ENCODE measurements at places on chromosomes 1 and 21.

- DNase-seq: no peak
Measured at GRCh38 chr21:41950941-41951351, 2.9 kb downstream of the C2CD2 start.

- no peak for DNase-seq
Measured at GRCh38 chr21:44328242-44328895, 10.8 kb downstream of the CFAP410 start.

DNA sequence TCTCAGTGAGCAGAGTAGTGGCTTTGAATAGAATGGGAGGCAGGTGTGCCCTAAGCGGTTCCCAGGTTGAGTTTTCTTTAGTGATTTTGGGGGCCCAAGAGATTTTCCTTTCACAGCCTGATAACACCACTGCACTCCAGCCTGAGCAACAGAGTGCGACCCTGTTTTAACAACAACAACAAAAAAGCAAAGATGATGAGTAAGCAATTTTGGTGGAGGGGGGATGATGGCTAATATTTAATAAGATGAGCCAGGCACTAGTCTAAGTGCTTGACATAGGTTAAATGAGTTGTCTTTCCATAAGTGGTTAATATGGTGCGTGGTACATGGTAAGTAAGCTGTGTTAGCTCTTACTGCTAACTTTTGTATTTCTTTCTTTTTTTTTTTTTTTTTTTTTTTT, 2.0 kb downstream of the RNPEP start:
- DNase-seq: no peak

DNA sequence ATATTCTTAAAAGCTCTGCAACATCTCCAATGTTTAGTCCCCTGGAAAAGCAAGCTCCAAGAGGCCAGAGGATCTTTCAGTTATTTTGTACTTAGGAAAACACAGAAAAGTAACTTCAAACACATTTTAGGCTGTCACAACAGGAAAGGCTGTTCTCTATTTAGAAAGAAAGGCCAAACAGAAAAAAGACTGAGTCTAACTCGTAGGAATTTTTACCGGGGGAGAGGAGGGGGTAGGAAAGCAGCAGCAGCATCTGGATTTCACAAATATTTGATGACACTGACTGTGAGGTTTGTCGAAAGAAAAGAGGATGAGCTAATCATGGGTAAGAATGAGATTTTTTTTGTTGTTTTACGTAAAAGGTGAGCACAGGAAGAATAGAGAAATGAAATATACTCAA, 107.1 kb downstream of the EIF4G3 start:
- no peak for DNase-seq

- no peak for DNase-seq
Measured at GRCh38 chr1:100350787-100351094, 1.6 kb upstream of the CDC14A start.

GRCh38 chr1:211843507-211844298, 13.1 kb upstream of the LPGAT1 start:
- no peak for DNase-seq

DNA sequence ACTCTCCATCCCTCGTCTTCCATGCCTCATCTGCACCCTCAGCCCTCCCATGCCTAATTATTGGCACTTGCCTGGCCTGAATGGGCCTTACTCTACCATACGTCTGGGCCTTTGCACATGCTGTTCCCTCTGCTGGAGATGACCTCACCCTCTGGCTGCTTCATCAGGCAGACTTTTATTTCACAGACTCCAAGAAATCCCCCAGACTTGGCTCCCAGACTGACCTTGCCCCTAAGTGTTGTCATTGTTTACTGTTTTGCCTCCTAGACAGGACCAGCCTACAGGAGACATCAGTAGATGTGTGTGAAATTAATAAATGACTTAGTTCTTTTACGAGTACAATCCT, 5.2 kb upstream of the AHDC1 start:
- DNase-seq: no peak

DNA sequence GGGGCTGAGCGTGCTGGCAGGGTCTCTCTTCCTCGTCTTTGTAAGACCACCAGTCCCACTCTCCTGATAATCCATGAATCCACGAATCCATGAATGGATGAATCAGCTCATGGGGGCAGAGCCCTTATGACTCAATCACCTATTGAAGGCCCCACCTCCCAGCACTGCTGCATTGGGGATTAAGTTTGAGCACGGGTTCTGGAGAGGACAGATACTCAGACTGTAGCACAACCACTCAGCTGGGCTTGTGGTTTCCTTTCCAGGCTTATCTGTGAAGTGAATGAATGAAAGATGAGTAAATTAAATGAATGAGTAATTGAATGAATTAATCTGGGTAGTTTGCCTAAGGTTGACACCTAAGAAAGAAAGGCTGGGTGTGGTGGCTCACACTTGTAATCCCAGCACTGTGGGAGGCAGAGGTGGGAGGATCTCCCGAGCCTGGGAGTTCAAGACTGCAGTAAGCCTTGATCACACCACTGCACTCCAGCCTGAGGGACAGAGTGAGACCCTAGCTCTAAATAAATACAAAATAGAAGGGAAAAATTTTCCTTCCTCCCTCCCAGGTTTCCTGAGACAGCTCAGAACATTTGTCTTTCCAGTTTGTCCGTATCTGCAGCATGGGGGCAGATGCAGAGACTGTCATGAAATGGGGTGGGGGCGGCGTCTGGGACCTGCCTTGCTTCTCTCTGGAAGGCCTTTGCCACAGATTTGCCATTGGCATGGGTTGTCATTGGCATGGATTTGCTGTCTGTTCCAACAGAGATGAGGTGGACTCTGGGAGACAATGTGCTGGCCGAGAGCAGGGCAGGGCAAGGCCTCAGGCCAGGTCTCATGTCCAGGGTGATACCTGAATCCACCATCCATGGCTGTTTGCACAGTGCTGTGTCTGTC, 187.7 kb upstream of the C1orf174 start:
- no peak for DNase-seq

DNA sequence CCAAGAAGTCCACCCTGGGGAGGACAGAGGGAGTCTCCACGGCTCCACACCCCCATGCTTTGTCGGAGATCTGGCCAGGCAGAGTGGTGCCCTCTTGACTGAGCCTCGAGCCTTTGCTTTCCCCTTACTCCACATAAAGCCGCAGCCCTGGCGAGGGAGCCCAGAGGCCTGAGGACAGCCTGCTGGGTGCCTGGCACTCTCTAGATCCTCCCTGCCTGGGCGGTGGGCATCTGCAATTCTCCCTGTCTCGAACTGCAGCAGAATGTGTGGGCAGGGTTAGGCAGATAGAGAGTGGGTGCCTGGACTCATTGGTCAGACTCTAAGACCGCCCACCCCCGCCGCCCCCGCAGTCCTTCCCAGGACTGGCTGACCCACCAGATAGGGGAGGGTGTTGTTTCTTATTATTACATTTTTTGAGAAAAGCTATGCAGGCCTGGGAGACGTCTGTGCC, 13.9 kb downstream of the EPHX1 start:
- no peak for DNase-seq

GRCh38 chr1:11934302-11935056, at the start of gene PLOD1:
Gene PLOD1, plus strand, starts transcription at chr1:11934717. Its CDS starts 63 bp downstream, at chr1:11934780.
- DNase-seq: peak; percentile 64

DNA sequence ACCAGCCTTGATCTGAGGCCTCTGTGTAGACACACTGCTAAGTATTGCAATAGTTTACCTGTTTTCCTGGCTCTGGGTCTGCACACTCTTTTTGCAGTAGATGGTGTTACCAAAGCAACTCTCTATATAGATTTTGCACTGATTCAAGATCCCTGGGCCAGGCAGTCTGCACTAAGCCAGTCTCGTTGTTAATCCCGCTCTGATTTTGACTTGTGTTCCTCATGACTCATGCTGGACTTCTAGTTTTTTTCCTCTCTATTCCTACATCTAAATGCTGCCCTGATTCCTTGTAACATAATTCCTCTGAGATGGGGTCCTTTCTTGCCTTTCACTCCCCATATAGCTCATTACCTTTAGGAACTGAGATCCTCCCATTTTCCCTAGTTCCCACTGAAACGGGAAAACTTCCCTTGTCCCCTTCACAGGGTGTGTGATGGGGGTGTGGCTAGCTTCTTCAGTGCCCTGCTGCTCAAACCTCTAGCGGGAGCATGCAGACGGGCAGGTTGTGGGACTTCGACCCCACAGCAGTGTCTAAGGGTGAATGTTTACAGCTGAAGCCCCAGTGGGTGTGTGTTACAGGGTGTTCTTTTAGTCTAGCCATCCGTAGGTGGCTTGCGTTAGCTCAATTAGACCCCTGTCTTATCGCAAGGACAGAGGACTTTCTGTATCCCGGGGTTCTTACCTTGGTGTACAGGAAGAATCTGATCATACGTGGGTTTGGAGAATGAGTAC, 106.5 kb upstream of the RAB3GAP2 start:
- DNase-seq: no peak

DNA sequence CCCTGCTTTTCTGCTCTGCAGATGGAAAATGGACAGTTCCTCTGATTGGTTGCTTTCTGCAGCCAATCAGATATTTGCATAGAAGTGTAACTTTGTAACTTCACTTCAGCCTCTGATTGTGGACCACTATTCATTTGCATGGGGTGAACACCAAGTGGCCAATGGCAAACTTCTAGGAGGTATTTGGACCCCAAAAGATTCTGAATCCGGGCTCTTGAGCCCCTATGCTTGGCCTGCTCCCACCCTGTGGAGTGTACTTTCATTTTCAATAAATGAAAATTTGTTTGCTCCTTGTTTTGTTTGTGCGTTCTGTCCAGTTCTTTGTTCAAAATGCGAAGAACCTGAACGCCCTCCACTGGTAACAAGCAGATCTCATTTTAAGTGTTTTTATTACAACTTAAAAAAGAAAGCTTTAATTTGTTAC, 6.4 kb upstream of the GSTM4 start:
- DNase-seq: no peak

- no peak for DNase-seq
Measured at GRCh38 chr1:211684791-211685190, 9.4 kb upstream of the NEK2 start.

DNA sequence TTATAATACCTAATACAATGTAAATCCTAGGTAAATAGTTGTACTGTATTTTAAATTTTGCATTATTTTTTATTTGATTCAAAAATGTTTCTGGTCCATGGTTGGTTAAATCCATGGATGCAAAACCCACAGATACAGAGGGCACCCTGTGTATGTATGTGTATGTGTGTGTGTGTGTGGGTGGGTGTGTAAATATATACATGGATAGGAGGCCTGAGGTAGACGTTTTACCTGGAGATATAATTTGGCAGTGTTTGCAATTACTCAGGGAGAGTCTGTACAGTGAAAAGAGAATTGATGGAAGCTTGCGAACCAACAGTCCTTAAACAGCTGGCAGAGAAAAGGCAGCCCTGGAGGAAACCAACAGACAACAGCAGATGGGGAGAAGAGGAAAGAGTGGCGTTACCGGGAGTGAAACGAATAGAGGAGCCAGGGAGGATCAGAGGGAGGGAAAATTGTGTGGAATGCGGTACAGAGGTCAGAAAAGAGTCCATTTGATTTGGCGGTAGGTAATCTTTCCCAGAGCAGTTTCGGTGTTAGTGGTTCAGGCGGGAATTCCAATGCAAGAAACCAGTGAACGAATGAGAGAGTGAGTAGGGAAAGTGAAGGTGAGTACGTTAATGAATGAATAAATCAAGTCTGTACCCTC, 47.9 kb upstream of the NBL1 start:
- DNase-seq: no peak

- no peak for DNase-seq
Measured at GRCh38 chr1:23083714-23084480, 64.6 kb downstream of the KDM1A start.

All from T-helper 2 cell (primary cell).